ENCODE measurements at places on chromosomes 2 and 18. TPM values are rescaled to one million over a fixed set of nuclear protein-coding genes. Genes with fewer than 3 reads are reported as not detected.
A peak's percentile ranks its signal among the peaks of the same experiment; 100 is the strongest.

Gene TUBB8B
- total RNA-seq, result 1.4 TPM

DNA sequence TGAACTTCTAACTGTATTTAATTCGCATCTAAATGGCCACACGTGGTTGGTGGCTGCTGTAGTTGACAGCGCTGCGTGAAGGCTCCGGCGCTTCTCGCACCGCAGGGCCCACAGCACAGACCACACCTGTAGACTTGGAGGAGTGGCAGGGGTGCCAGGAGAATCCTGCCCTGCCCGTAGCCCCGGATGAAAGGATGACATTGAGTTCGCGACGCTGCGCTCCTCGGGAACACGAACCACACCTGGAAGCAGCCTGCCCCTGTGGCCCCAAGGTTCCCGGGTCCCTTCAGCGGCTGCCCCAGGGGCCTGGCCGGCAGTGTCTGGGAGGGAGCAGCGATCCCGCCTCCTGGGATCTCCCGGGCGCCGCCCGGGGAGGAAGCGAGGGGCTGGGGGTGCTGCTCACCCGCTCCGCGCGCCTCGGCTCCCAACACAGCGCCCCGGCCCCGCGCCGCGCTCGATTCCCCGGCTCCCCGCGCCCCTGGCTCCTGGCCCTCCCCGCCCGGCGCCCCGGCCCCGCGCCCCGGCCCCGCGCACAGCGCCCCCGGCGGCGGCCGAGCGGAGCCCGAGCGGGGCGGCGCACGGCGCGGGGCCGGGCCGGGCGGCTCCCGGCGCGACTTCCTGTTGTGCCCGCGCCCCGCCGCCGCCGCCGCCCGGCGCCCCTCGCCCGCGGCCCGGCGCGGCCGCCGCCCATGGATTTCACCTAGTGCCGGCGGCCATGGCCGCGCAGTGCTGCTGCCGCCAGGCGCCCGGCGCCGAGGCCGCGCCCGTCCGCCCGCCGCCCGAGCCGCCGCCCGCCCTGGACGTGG lies at the start of gene RNPEPL1:
Gene RNPEPL1, plus strand, starts transcription at position 613 of the 806 bp plus-strand sequence. Its CDS starts 103 bp downstream, at position 716.
- DNase-seq, result peak; percentile 51

- no peak for DNase-seq
Observed at GRCh38 chr2:23617811-23618215, 232.8 kb downstream of the KLHL29 start.

DNA sequence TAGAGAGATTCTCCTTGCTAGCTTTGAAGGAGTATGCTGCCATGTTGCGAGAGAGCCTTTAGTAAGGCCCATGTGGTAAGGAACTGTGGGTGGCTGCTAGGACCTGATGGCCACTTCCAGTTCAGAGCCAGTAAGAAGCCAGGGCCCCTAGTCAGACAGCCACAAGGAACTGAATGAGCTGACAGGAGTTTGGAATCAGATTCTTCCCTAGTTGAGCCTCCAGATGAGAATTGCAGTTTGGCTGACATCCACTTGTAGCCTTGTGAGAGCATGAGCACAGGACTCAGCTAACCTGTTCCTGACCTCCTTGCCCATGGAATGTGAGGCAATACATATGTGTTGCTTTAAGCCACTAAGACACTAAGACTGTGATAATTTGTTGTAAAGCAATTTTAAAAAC lies 1.2 kb upstream of the WDR7 start:
- no peak for DNase-seq

DNA sequence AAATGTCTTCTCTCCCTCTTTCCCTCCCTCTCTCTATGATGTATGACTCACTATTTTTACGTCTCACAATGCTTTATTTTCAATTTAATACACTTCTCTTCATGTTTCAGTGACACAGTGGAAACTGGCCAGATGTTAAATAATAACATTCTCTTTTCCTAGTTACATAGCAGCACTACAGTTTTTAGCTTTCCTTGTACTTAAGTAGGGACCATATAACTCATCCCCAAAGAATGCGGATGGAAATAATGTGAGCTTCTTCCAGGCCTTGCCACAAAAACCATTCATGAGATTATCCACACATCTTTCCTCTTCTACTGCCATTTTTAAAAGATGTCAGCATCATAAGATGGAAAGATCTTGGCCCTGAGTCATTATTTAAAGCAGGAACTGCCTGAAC lies 789.4 kb downstream of the LRP1B start:
- DNase-seq, result no peak

DNA sequence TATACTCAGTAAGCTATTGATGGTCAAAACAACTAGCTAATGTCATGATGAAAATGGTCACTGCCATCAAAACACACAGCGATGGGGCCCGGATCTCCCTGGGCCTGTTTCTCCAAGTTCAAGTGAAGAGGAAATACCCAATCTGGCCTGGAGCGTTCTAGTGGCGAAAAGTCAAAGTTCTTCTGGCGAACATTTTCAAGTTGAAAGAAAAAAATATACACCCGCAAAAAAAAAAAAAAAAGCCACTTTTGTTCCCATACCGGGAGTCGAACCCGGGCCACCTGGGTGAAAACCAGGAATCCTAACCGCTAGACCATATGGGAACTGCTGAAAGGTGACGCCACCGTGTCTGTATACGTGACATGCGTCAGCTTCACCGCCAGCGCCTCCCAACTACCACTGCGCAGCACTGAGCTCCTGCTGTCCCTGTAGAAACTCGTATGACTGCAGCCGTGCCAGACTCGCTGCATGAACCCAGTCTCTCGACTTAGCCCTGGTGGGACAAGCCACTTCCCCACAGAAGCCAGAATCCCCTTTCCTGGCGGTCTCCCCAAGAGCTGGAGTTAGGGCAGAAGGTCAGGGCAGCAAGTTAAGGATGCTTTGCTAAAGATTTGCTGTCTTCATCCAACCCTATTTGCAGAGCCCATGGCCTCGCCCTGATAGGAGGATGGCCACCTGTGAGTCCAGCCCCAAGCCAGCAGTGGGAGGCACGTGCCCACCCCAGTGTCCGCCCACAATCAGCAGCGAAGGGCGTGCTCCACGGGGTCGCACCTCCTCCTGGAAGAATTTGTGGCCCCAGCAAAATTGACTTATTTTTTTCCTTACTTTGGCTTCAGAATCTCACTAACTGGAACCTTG lies 5.6 kb upstream of the IMP4 start:
- DNase-seq, result peak; percentile 86

- DNase-seq, result no peak
Observed at GRCh38 chr2:149160195-149160594, 121.7 kb downstream of the LYPD6B start.

DNA sequence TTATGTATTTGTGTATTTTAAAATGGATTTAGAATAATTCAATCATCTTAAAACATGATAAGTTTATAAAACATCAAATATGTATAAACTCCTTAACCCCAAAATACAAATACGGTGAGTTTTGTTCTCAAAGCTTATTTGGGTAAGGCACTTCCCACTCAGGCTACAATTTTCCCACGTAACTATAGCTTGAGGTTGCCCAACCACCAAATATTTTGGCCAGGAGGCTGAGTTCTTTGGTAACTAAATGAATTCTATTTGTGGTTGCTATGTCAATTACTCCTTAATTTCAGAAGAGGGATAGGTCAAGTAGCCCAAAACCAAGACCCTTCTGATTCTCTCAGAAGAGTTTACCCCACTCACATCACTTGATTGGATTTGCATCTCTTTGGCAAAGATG lies 70.4 kb downstream of the MYL12B start:
- DNase-seq, result no peak

Gene RAB6D
- 0.59 TPM for total RNA-seq

GRCh38 chr2:15793978-15794377 lies 146.4 kb upstream of the MYCN start:
- DNase-seq, result no peak

Gene SH3BP4
- total RNA-seq, result 58.6 TPM

Gene SLC16A14
- 0.18 TPM for total RNA-seq

Gene CAB39
- 48.7 TPM for total RNA-seq

- no peak for DNase-seq
Observed at GRCh38 chr2:222827417-222827816, 33.4 kb upstream of the ACSL3 start.

- DNase-seq, result no peak
Observed at GRCh38 chr18:58562999-58563667, 65.8 kb downstream of the ALPK2 start.

DNA sequence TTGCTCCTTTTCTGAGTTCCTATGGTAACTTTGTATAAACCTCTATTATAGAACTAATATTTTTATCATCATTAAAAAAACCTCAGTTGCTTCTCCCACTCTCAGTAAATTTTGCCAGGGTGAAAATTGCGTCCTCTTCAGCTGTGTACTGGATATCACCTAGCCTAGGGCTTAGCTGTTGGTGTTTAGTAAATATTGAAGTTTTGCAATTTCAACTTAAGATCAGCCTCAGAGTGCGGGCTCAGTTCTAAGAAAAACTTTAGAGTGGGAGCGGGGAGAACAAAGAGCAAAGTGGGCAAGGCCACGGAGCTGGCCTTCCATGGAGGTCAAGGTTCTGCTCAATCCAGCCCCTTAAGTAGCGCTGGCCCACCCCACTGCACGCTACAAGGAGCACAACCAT lies 488.3 kb upstream of the SPRED2 start:
- DNase-seq, result no peak

Gene ASTL
- total RNA-seq, result not detected

- no peak for DNase-seq
Observed at GRCh38 chr2:182245963-182246362, 180.9 kb downstream of the PDE1A start.

Gene TMEFF2
- 0.10 TPM for total RNA-seq

Gene KIAA2012
- 0.08 TPM for total RNA-seq

Gene CYTIP
- total RNA-seq, result not detected

GRCh38 chr2:66575625-66576310 lies 140.8 kb downstream of the MEIS1 start:
- DNase-seq, result peak; percentile 60

- no peak for DNase-seq
Observed at GRCh38 chr2:71684226-71685072, 231.1 kb downstream of the DYSF start.

Gene MROH2A
- total RNA-seq, result 0.31 TPM

Gene RGPD8
- total RNA-seq, result 11.8 TPM

- DNase-seq, result no peak
Observed at GRCh38 chr2:11385847-11386246, 41.4 kb upstream of the ROCK2 start.

Gene BMP10
- not detected for total RNA-seq

Gene MPP4
- total RNA-seq, result 0.13 TPM

DNA sequence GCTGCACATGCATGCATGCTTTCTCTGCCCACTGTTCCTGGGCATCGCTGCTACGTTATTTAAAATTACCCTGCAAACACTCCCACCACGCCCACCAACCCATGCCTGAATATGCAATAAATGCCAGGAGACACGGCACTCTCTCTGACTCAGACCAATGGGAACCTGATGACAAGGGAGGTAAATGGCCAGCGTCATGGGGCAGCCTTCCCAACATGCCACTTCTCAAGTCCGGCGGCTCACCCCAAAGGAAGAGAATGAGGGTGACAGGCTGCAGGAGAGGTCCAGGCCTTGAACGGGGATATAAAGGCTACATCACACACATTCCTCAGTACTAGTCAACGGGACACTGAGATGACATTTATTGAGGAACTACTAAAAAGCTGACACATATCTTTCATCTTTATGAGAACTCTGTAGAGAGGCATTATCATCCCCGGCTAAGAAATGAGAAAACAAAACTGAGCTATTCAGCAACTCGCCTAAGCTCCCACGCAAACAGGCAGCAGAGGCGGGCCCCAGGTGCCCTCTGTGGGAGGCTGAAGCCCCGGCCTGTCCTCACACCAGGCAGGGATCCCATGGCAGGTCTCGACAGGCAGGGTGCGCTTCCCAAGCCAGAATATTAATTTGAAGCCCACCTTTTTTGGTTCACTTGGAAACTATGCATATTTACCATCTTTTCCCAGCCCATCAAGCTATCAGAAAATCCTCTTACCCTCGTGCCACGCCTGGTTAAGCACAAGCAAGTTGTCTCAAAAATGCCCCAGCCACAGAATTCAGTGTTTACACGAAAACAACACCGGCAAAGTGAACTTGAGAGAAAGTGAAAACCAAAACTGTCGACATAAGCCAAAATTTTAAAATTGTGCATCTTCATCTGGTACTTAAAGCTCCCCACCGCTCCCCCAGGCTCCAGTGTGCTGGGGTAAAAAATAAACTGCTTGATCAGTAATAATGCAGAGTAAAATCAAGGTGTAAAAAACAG lies 166.3 kb downstream of the HDAC4 start:
- DNase-seq, result no peak

- DNase-seq, result no peak
Observed at GRCh38 chr2:241957276-241957675, 87.7 kb downstream of the RTP5 start.

DNA sequence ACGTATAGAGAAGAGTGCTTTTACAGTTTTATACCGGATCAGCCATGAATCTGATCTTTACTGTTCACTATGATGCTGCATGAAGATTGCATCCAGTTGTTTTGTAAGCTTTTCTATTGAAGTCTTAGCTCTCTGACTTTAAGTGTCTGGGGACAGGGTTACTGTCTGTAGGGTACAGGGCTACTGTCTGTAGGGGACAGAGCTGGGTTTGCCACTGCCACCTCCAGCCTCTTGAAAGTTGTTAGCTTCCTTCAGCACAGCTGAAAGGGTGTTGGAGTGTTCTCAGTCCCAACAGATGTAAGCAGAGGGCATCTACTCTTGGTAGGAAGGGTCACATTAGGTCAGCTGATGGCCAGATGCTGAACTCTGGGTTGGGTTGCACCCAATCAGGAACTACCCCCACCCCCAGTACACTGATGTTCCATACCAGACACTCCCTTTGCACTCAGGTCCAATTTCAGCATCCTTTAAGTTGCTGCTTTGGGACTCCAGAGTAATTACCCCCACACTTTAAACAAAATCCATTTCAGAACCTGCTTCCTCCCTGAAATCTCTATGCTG lies 58.0 kb downstream of the MYL12B start:
- DNase-seq, result no peak

DNA sequence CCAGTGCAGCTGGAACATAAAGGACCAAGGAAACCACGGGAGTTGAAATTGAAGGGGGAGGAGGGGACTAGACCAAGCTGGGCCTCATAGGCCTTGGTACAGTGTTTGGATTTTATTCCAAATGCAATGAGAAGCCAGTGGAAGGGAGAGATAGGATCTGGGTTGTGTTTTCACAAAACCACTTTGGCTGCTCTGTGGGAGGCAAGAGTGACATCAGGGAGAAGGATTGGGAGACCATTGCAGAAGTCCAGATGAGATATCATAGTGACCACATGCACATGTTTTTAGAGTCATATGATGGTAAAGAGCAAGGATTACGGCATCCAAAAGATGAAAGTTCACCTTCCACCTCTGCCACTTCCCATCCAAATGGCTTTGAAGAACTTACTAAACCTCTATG lies 210.2 kb downstream of the PAX3 start:
- DNase-seq, result no peak

Data from endothelial cell (in vitro differentiated cells).